Stimulated activated memory B cell treated with anti-CD40 and anti-IgM and Interleukin-4, amounts not matched to agents 10 μg/mL and 1 μg/mL and 100 μg/mL, for 72 hours (primary cell): ENCODE measurements at places on chromosomes 5 and 9.

DNA sequence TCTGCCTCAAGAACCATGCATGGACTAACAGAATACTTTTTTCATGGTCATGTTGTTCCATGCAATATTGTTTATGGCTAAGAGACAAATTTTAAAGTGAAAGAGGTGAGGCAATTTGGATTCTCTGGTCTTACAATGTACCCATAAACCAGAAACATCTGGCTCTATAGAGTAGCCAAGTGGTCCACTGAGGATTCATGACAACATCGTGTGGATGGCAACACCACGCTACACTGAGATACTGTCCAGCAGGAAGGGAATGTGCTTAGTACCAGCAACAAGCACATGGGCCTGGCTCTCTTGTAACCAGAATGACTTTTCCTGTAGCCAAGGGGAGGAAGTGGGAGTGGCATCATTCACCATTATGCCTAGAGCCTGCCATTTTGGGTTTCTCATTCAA is 218.2 kb downstream of the GADD45G start:
- ATAC-seq, result no peak

GRCh38 chr5:3140117-3140516 is 388.6 kb upstream of the IRX2 start:
- no peak for ATAC-seq

DNA sequence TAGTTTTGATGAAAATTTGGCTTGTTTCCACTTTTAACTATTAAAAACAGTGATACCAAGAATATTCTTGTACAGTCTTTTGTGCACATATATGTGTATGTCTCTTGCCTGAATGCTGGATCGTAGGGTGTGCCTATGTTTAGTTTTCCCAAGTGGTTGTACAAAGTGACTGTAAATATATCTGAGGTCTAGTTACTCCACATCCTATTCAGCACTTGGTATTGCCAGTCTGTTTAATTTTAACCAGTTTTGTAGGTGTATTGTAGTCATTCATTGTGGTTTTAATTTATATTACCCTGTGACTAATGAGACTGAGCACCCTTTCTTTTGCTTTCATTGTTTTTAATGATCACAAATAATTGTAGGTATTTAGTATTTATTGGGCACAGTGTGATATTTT is 17.8 kb downstream of the RCL1 start:
- no peak for ATAC-seq

GRCh38 chr5:157263496-157264090 is 2.3 kb upstream of the CYFIP2 start:
- no peak for ATAC-seq

- ATAC-seq, result no peak
These were observed 17.3 kb downstream of the QSOX2 start for GRCh38 chr9:136228107-136228875.

- ATAC-seq, result no peak
These were observed 509.4 kb upstream of the SEMA6A start for GRCh38 chr5:117084067-117084466.

DNA sequence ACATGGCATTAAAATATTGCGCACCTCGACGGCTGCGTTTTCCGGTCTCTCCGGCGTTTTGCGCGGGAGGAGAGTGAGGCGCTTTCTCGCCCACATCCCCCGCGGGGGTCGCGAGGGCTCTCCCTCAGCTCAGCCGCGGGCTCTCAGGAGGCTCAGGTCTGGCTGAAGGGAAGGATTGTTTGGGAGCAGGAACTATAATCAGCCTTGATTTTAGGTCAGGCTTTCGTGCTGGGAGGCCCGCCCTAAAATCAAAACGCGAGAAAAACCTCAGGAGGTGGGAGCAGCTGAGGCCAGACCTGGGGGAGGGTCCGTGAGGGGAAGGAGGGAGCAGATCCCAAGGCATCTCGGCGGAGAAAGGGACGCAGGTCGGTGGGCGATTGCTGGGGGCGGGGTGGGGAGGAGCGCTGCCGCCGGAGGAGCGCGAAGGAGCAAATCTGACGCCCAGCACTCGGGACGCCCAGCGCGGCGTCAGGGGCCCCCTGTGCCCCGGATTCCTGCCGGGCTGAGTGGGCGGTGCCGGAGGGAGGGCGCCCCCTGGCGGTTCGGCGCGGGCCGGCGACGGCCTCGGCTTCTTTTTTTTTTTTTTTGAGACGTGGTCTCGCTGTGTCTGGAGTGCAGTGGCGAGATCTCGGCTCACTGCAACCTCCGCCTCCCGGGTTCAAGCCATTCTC is 18.7 kb upstream of the RNF130 start:
- ATAC-seq, result peak; percentile 90

- ATAC-seq, result no peak
These were observed 17.7 kb downstream of the S1PR3 start for GRCh38 chr9:89008744-89009545.

DNA sequence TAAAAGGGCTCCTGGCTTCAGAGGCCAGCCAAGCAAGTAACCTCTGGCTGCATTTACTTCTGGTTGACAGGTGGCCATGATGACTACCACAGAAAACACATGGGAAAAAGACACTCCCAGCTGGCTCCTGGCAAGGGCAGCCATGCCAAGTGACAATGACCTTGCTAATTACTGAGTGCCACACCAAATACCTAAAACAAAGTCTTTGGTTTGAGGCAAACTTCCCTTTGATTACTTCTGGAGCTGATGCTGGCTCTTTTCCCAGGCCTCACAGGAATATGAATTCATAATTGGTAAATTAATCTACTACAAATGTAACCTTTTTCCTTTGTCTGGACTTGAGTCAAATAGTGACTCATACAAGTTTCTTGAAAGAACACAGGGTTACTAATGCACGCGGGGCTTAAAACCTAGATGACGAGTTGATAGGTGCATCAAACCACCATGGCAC is 61.0 kb downstream of the LPAR1 start:
- no peak for ATAC-seq

- no peak for ATAC-seq
These were observed 186.1 kb upstream of the PRLR start for GRCh38 chr5:35416217-35416988.

GRCh38 chr5:72511774-72512592 is 4.8 kb upstream of the ZNF366 start:
- no peak for ATAC-seq

DNA sequence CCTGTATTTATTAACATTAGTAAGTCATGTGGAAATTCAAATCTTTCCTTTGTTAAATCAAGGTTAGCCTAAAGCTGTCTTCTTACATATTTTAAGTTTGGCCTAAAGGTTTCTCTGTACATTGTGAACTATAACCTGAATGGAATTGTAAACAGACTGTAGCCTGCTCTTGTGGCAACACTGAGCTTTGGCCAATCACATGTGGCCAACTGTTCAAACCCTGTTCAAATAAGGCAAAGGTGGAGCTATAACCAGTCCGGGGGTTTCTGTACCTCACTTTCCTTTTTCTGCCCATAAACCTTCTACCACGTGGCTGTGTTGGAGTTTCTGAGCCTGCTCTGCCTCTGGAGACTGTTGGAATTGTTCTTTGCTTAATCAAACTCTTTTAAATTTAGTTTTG is 3.3 kb upstream of the HAPLN1 start:
- ATAC-seq, result no peak

GRCh38 chr5:114362197-114362976 is 517 bp downstream of the KCNN2 start:
- ATAC-seq, result no peak

DNA sequence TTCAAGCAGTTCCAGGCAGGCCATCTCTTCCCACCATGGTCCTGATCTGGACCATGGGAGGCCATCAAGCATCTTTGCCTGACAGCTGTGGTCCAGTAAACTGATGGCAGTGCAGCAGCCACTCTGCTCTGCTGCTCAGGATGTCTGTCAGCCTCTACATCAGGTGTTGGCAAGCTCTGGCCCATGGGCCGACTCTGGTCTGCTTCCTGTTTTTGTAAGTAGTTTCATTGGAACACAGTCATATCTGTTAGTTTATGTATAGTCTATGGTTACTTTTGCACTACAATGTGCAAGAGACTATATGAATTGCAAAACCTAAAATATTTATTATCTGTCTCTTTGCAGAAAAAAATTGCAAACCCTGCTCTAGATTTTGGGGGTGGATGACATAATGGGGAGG is 225.0 kb downstream of the KCTD16 start:
- ATAC-seq, result no peak

GRCh38 chr9:128836509-128837145 is 7.0 kb upstream of the SPOUT1 start:
- ATAC-seq, result no peak

DNA sequence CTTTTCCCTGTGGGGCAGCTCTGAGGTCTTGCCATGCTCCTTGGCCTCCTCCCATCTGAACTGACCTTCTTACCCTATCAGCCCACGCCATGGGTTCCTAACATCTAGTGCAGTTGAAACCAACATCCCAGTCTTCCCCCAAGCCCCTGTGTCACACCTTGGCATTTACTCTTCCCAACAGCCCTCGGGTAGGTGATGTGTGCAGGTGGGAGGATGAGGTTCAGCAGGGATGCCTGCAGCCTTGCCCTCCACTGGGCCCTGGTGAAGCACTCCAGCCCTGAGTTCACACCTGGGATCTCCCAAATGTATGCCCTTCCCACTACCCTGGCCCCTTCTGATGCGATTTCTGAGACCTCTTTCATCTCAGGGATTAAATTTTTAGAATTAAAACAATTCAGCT is 15.5 kb downstream of the IRX2 start:
- no peak for ATAC-seq

GRCh38 chr9:133141833-133142595 is 21.0 kb upstream of the RALGDS start:
- peak; percentile 37 for ATAC-seq

DNA sequence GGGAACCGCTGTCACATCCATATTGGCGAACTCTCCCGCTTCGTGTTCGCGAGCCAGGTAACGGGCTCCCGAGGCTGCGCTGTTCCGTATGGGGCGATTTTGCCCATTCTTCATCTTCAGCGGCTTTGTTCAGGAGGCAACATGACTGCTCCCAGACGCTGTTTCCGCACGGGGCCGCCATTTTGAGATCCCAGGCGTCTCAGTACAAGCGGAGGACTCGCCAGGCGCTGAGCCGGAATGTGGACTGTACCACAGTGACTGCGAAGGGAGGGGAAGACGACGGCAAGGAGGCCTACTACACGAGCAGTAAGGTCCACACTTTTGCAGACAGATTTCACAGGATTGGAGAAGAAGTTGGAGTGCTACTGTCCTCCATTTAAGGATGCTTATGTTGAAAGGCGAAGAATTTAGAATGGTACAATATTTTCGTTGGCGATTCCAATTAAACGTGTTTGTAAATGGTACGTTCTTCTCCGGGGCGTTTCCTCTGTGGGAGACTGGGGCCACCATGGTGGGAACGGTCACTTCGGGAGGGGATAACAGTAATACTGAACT is 41.6 kb upstream of the ZNF300 start:
- no peak for ATAC-seq

- ATAC-seq, result no peak
These were observed 8.7 kb downstream of the CLTB start for GRCh38 chr5:176407456-176408251.

- peak; percentile 39 for ATAC-seq
These were observed 144.9 kb downstream of the BARX1 start for GRCh38 chr9:93810028-93810971.

- no peak for ATAC-seq
These were observed 194.8 kb downstream of the CRB2 start for GRCh38 chr9:123550797-123551196.

GRCh38 chr5:167819406-167819805 is 472.0 kb upstream of the WWC1 start:
- ATAC-seq, result peak; percentile 56

- no peak for ATAC-seq
These were observed 103.3 kb upstream of the CNTLN start for GRCh38 chr9:17031546-17031945.

DNA sequence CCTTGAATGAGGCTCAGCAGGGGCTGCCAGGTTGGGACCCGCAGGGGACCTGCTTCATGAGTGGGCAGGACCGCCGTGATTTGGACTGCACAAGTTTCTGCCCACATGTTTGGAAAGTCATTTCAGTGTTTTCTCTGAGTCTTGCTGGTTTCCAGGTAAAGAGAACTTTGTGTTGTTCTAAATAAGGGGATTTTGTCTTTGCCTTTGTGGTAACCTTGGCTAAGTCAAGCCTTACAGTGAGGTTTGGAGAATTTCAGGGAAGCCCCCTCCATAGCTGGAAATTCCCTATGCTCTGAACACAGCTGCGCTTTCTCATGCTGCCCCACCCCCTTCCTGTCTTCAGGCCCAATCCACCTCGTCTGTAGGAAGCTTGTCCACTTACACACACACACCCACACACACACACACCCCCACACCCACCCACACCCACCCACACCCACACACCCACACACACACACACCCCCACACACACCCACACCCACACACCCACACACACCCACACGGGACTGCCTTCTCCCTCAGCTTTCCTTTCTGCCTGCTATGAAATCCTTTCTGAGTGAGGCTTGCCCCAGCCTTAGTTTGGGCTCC is 270.1 kb downstream of the HSPA4 start:
- peak; percentile 70 for ATAC-seq

- ATAC-seq, result no peak
These were observed 543.6 kb upstream of the DAP start for GRCh38 chr5:11304641-11305040.
